ENCODE measurements at places on chromosomes 2 and 18. TPM values are rescaled to one million over a fixed set of nuclear protein-coding genes. Genes with fewer than 3 reads are reported as not detected.

STARD6 gene
- total RNA-seq: 0.11 TPM

MAP3K19 gene
- not detected for total RNA-seq

RTKN gene
- 20.2 TPM for total RNA-seq

DSG4 gene
- total RNA-seq: not detected

LYPD1 gene
- not detected for total RNA-seq

FIGN gene
- total RNA-seq: not detected
